Liver (tissue), 10 donors: ENCODE measurements at places on chromosomes 3 and 15.

DNA sequence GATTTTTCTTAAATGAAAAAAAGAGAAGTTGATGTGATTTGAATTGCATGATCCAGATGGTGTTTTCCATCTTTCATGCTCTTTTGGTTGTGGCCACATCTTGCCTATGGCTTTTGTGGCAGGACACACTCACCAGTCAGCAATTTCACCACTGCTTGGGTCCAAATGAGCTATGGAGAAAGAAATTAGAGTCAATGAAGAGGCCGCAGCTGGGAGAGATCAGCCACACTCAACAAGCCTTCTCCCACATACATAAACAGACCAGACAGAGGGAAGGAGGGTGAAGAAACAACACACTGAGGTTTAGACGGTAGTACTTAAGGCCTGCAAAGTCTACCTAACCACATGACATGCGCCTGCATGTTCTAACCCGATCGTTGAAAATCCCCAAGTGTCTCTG lies 110.7 kb upstream of the CDIN1 start:
- DNase-seq, result no peak

- no peak for DNase-seq
Measured at GRCh38 chr15:90550919-90551318, 21.2 kb downstream of the CRTC3 start.

GRCh38 chr15:58517682-58518525 lies 86.1 kb downstream of the LIPC start:
- DNase-seq, result no peak

GRCh38 chr3:141346007-141346406 lies 22.3 kb upstream of the ZBTB38 start:
- DNase-seq, result no peak

DNA sequence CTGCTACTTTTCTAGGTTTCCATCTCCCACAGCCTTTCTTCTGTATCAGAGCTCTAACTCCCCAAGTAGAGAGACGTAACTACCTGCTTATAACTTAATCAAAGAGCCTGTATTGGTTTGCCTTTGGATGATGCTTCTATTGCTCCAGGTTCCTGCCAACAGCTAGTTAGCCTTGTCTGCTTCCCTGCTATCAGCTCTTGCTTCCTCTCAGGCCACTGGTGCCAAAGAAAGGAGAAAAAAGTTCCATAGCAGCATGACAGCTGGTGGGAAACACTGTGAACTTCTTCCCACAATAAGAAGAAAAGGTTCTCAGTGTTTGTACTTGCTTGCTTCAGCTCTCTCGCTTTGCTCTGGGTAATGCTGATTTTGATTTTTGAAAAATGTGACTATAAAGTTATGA lies 206.6 kb downstream of the GBE1 start:
- no peak for DNase-seq

DNA sequence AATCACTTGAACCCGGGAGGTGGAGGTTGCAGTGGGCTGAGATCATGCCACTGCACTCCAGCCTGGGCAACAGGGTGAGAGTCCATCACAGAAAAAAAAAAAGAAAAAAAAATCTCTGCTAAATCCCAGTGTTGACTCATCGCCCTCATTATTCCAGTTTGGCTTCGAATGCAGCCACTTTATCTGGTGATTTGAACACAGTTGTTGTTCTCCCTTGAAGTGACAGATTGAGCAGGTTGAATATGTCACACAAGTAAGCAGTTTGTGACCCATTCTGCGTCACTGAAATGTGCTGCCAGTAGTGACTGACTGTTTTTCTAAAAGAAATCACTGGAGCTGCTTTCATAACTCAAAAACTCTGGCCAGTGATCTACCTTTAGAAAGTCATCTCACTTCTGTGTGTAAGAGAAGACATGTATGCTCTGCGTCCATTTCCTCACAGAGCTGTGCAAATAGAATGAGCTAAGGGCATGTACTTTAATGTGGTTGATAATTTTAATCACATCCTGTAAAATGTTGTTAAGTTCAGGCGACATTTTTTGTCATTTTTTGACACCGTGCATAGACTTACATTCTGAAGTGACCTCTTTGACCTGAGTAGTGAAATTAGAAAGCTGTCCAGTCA lies 12.5 kb downstream of the DOCK3 start:
- DNase-seq, result no peak

DNA sequence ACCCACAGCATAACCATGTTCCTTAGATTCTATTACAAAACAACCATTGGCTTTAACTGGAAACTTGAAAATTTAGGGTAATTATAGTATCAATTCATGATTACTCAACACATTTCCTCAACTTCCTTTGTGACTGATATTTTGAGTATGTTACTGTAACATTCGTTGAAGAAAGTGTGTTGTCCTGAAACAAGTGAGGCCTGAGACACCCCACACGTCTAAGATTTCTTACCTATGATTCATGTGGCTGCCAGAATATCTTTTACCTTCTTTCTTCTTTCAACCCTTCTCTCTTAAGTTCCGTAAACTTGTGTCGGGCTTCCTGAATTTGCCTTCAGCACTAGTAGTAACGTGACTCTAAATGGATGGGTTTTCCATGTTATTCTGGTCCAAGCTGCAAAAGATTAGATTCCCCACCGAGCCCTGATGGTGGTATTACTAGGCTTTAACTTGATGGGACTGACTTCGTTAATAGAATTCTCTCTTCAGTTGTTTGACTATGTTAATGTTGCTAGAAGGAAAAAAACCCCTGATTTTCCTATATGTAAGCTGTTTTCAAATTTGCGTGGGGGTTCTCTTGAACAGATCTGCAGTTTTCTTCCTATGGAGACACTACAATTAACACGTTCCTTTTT lies 296.0 kb upstream of the ICE2 start:
- DNase-seq, result no peak

- no peak for DNase-seq
Measured at GRCh38 chr3:134291319-134292254, 40.9 kb upstream of the RYK start.

GRCh38 chr15:48875241-48875960 lies 2.5 kb upstream of the EID1 start:
- no peak for DNase-seq

DNA sequence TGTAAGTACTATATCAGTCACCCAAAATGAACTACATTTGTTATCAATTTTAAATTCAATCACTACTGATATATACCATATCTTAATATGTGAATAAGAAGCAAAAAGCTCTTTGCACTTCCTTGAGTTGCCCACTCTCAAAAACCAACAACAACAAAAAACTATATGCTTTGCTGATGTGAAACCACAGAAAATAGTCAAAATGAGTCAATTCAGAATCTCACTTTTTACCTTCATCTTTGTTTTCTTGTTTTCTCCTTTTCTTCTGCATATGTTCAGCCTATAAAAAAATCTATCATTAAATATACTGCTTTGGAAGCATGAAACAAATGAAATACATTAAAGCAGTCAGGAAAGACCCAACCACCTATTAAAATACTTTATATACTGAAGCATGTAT lies 80.7 kb downstream of the UBR1 start:
- DNase-seq, result no peak

GRCh38 chr3:124814620-124815421 lies 72.3 kb downstream of the ITGB5 start:
- no peak for DNase-seq

GRCh38 chr3:160374925-160375324 lies 24.1 kb downstream of the IFT80 start:
- DNase-seq, result no peak

- no peak for DNase-seq
Measured at GRCh38 chr15:67124111-67124510, 58.7 kb downstream of the SMAD3 start.

- no peak for DNase-seq
Measured at GRCh38 chr3:430186-430585, 233.6 kb downstream of the CHL1 start.

GRCh38 chr15:93294896-93295295 lies 205.9 kb upstream of the RGMA start:
- no peak for DNase-seq

- no peak for DNase-seq
Measured at GRCh38 chr3:101096444-101096843, 103.2 kb upstream of the ABI3BP start.

GRCh38 chr3:16382845-16383244 lies 117.8 kb downstream of the OXNAD1 start:
- DNase-seq, result no peak

- DNase-seq, result no peak
Measured at GRCh38 chr3:4887177-4887576, 92.1 kb upstream of the BHLHE40 start.

- DNase-seq, result no peak
Measured at GRCh38 chr3:181554233-181554765, 157.4 kb upstream of the SOX2 start.

DNA sequence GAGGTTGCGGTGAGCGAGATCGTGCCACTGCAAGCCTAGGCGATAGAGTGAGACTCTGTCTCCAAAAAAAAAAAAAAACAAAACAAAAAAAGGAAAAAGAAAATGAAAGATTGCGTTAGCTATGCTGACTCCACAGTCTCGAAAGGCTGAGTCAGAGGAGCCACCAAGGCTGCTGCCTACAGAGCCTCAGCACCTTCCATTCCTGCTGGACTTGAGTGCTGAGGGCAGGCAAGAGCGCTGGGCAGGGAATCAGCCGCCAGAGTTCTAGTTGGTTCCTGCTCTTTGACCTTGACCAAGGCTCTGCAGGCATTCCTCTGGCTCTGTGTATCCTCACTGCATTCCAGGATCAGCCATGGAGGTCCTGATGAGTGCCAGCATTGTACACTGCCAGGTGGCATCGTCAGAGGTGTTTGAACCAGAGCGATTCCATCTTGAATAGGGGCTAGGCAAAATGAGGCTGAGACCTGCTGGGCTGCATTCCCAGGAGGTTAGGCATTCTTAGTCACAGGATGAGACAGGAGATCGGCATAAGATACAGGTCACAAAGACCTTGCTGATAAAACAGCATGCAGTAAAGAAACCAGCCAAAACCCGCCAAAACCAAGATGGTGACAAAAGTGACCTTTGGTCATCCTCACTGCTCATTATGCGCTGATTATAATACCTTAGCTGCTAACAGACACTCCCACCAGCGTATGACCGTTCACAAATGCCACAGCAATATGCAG lies 5.9 kb downstream of the MESP2 start:
- DNase-seq, result no peak

DNA sequence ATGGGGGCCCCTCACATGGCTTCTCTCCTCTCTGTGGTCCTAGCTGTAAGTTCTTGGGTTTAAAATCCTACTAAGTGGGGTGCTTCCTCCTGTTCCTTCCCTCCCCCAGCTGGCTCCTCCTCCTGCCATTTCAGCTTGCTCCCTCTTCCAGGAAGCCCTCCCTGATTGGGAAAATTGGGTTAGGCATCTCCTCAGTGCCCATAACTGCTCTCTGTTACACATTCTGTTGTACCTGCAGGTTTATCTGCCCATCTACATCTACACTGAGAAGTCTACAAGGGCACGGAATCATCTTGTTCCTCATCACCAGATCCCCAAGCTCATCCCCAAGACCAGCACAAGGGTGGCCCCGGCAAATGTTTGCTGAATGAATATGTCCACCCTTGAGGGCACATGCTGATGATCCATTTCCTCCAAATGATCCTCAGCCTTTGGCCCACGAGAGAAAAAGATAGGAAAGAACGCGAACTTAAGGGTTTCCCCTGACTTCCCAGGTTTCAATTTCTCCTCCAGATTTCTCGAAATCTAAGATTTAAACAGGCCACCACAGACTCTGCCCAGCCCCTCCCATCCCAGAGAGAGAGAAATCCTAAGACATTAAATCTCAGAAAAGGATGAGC lies 3.9 kb downstream of the SEMA7A start:
- no peak for DNase-seq

DNA sequence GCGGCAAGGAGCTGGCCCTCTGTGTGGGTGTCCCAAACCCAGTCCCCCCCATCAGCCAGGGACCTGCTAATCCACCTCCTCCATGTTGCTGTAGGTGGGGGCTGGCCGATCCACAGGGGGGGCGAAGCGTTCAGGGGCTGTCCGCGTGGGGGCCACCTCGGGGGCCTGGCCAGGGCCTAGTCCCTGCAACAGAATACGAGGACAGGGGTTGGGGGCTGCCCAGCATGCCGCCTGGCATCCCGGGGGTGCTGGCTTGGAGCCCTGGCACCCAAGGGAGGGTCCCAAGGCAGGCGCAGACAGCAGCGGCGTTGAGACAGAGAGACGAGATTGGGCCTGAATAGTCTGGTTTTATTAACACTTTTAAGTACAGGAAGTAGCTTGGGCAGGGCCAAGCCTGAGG lies 3.8 kb upstream of the QARS1 start:
- no peak for DNase-seq

DNA sequence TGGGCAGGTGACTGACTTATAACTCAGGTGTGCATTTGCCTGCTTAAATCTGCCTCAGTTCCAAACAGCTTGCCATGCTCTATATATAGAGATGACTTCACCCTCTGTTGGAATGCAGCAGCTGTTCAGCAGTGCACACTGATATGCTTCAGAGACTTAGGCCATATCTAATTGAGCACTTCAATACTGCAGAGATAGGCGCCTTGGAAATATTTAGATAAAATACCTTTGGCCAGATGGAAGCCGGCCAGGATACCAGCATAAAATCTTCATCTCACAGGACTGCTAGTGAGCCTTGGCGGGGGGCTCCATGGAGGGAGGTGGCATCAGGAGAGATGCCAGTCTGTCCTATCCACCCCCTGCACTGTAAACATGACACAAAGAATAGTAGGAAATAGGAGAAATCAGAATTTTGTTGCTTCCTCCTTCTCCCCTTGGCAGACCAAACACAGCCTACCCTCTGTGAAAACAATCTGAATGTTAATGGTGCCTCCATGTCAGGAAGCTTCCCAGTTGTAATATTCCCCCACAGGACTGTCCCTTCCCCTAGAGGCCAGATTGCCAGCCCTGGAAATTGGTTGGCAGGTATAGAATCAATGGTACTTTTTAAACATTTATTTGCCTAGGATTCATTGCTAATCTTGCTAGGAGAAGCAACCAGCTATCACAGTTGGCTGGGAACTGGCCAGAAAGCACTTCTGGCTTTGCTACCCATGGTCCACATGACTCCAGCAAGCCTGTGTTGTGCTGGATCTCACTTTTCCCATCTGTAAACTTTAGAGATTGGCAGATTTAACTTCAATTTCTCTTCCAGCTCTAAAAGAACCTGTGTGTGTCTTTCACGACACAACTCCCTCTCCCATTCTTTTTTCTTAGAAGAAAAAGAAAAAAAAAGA lies 215.5 kb upstream of the KCNMB2 start:
- no peak for DNase-seq

GRCh38 chr3:124415446-124415960 lies 314.7 kb upstream of the UMPS start:
- no peak for DNase-seq

GRCh38 chr3:66353530-66353929 lies 132.7 kb downstream of the SLC25A26 start:
- DNase-seq, result no peak

- no peak for DNase-seq
Measured at GRCh38 chr15:77984446-77984861, 93.1 kb downstream of the TBC1D2B start.

DNA sequence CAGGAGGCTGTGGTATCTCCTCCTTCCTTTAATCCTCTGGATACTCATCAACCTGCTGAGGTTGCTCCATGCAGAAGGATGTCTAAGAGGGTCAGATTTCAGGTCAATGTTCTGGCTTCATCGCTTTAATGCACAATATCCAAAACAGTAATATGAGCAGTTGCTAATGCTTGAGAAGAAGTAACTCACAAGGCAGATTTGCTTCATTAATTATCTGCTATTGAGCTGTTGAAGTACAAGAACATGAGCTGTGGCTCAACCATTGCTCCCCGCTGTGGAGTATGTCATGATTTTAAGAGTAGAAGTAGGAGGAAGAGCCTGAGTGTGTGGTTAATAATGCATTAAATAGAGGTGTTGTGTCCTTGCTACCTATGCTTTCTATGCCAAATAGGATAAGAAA lies 1412.9 kb upstream of the ALCAM start:
- no peak for DNase-seq
